ENCODE measurements at places on chromosomes 7 and 10.

GRCh38 chr7:64873155-64873500 is 29.9 kb upstream of the ZNF273 start:
- no peak for DNase-seq

- DNase-seq, result no peak
These were observed 285.8 kb downstream of the BMPER start for GRCh38 chr7:34191162-34191561.

- no peak for DNase-seq
These were observed 30.4 kb downstream of the PLAU start for GRCh38 chr10:73941300-73941699.

- no peak for DNase-seq
These were observed 144.1 kb downstream of the HERPUD2 start for GRCh38 chr7:35550831-35551230.

- DNase-seq, result peak; percentile 67
These were observed 38.9 kb downstream of the MET start for GRCh38 chr7:116710764-116711452.

DNA sequence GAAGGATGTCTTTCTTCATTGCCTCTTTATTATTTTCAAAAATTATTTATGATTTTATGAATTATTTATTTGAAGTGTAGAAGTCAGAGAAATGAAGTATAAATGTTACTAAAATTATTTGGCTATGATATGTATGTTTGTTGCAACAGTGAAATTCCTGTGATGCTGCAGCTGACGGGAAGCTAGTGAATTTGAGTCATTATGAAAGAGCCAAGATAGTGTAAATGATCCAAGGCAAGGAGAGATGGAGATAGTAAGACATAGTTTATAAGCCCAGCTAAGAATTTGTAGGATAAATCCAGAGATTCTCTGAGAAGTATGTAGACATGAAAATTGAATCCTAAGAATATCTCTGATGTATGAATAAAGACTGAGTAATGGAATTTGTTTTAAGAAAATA is 30.8 kb downstream of the CASD1 start:
- no peak for DNase-seq

All from NCI-H345 (cell line).